ENCODE measurements at places on chromosomes 5 and 9. TPM values are rescaled to one million over a fixed set of nuclear protein-coding genes. Genes with fewer than 3 reads are reported as not detected.

DNA sequence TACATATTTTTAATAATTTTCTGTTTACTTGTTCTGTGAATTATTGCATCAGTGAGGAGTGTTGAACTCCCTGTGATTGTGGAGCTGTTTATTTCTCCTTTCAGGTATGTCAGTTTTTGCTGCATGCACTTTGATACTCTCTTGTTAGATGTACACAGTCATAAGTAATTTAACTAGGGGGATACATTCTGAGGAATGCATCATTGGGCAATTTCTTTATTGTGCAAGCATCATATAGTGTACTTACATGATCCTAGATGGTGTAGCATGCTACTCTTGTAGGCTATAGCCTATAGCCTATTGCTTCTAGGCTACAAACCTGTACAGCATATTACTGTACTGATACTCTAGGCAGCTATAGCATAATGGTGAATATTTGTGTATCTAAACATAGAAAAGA lies 9.5 kb downstream of the DENND4C start:
- peak; percentile 34 for DNase-seq

- no peak for DNase-seq
Observed at GRCh38 chr9:83656032-83656680, 33.2 kb downstream of the IDNK start.

DNA sequence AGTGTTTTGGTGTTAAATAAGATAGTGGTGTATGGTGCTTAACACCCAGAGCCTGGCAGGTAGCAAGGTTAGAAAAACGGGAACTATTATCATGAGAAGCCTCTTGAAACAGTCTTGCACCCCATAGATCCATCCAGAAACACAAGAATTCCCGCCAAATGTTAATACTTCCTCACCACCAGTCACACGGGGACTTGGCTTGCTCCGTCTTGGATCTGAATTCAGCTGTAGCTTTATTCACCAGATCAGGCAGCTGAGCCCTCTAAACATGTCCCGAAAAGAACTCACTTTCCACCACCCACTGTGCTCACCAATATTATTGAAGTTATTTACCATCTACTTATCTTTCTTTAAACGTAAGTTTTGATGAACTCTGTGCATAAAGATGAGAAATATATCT lies 101.6 kb upstream of the PTPN3 start:
- no peak for DNase-seq

- DNase-seq = no peak
Observed at GRCh38 chr5:150082889-150083288, 3.5 kb downstream of the CSF1R start.

The CFAP90 gene
- 0.75 TPM for polyA plus RNA-seq

Measured in large intestine (tissue), 12 donors.